ENCODE measurements at places on chromosomes 3 and 15.

DNA sequence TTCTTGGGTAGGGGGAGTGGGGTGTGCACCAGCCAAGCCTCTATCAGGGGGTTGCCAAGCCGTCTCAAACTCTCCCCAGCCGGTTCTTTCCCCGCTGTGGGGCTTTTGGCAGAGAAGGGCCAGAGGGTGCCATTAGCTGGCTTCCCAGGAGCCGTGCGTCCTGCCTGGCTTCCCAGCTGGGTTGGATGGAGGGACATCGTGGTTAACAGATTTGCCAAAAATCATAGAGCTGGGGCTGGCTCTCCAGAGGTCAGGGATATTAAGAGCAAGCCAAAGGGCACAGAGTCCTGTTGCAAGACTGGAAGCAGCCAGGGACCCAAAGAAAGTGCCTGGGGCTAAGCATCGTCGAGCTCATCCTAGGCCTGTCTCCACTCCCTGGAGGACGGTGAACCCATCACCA, 104.6 kb upstream of the HES1 start:
- no peak for DNase-seq

DNA sequence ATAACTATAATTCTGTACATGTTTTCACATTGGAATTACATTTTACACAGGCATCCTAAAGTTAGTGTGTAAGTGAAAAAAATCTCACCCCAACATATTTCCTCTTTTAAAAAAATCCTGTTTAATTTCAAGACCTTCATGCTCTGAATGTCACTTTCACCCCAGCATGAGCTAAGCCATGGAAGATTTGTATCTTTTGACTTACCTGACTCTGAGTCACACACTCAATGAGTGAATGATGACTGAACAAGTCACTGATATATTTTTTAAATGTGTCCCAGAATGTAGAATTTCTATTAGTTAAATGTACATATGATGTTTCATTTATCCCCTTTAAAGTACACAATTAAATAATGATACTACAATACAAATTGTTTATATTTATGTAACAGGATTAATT, 199.9 kb upstream of the RBMS3 start:
- DNase-seq: no peak

DNA sequence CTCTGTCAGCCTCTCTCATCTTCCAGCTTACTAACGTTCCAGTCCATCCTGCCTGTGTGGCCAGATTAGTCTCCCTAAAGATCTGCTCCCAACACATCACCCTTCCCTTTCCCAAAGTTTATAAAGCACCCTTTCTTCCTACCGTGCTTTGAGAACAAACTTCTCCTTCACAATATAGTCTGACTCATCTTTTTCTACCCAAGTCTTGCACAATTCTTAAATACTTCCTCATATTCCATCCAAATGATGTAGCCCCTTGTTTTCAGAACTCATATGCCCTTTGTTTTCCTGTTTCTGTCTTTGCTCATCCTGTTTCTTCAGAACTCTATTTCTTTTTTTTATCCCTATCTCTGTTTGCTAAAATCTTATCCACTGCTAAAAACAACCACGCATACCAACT, 326.8 kb downstream of the MFSD1 start:
- no peak for DNase-seq

- no peak for DNase-seq
These were observed 34.2 kb upstream of the CSPG5 start for GRCh38 chr3:47612879-47613278.

- DNase-seq: no peak
These were observed 298.9 kb downstream of the LRTM1 start for GRCh38 chr3:54628888-54629441.

DNA sequence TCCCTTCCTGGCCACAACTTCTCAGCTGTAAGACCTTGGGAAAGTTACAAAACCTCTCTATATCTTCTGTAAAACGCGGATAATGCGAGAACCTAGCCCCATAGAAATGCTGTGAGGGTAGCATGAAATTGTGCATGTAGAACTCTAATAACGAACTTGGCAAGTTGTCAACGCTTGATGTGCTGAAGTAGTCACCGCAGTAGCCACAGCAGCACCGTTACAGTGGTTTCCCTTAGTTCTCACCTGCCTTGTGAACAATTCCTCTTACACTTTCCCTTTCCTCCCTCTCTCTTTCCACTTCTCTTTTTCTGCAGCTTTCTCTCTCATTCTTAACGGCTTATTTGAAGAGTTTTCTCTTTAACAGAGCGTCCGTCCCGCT, 447 bp upstream of the SHQ1 start:
- no peak for DNase-seq

DNA sequence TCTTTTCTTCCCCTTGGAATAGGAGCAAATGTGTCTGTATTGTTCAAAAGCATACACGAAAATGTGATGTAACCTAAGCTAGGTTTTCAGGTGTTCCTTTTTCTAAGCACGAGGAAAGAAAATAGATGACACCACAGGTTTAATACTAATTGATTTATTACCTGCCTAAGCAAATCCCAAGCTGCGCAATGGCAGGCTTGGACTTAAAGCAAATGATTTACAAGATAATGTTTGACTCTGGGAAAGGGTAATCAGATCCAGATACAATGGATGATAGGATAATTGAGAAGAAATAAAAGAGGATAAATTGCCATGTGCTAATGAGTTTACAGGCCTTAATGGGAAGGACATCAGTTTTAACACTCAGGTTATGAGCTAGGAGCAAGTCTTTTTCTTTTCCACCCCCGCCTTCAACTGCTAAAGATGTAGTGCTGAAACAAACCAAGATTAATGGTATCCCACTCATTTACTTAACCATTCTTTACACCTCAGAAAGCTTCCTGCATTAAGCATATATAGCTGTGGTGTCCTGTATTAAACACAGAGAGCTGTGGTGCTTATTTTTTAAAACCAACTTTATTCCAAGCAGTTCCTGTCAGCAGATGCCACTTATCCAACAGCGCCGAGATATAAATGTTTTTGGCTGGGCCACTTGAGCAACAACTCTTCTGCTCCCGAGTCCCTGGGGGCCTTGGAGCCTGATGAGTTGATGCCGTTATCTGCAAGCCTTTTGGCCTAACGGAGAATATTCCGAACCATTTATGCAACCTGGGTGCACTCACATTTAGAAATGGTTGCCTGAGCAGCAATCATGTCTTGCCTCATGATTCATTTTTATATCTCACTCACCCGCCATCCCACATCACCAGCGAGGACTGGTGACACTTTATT, 205.5 kb downstream of the MECOM start:
- DNase-seq: no peak

- DNase-seq: no peak
These were observed 211.9 kb upstream of the MRPL3 start for GRCh38 chr3:131714585-131715220.

- no peak for DNase-seq
These were observed 2.1 kb upstream of the ACKR4 start for GRCh38 chr3:132595014-132595413.

- no peak for DNase-seq
These were observed 198.0 kb downstream of the THRB start for GRCh38 chr3:24296441-24297205.

GRCh38 chr3:117520582-117520981, 811.0 kb downstream of the TUSC7 start:
- DNase-seq: no peak

DNA sequence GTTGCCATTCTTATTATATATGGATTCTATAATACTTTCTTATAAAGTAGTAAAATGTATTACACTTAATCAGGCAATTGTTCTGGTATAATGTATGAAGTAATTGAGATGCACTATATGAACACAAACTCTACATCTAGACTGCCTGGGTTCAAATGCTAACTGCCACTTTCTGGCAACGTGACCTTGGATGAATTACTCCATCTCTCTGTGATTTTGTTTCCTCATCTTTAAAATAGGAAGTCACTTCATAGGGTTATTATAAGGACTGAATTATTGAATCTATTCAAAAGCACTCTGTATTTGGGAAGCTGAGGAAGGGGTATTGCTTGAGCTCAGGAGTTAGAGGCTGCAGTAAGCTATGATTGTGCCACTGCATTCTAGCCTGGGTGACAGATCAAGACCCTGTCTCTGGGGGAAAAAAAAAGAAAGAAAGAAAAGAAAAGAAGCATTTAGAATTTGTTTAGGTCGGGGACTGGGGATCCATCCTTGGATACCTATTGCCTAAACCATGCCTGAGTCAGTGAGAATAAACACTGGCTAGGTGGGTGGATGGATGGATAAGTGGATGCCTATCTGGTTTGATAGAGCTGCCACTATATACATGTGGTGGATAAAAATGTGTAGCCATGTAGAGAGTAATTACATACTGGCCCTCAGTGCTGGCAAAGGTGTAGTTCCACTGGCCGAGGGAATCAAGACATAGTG, 2.5 kb downstream of the TM4SF1 start:
- no peak for DNase-seq

DNA sequence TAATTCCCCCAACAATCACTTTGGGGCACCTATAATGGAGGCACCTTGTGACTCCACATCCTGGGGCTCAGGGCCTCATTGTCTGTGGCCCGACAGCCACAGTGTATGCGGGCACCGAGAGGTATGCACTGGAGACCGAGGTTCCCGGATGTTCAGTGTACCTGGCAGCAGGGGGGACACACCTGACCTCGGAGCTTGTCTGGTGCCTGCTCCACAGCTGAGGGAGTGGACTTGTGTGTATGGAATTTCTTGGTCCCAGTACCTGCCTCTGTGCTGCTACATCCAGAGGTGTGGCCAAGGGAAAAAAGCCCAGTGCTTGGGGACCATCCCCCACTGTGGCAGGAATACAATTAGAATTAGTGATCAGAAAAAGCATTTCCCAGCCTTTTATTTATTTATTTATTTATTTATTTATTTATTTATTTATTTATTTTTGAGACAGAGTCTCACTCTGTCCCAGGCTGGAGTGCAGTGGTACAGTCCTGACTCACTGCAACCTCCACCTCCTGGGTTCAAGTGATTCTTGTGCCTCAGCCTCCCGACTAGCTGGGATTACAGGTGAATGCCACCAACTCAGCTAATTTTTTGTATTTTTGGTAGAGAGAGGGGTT, 8.8 kb upstream of the AEN start:
- no peak for DNase-seq

GRCh38 chr3:160378331-160379109, 20.5 kb downstream of the IFT80 start:
- no peak for DNase-seq

DNA sequence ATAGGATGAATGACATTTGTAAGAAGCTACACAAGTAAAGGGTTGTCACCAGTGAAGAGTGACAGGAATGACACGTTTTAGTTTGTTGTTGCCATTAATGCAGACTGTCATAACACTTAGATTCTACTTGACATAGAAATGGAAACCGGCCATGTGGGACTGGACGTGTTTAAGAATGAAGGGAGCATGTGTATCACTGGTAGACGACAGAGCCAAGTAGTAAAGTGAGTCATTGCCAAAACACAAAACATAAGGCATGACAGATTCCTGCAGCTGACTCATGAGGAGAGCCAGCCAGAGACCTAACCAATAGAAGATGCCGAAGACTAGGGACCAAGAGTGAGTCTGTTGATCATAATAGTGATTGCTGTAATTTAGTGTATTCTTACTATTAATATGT, 106.2 kb upstream of the PLAAT1 start:
- DNase-seq: no peak

DNA sequence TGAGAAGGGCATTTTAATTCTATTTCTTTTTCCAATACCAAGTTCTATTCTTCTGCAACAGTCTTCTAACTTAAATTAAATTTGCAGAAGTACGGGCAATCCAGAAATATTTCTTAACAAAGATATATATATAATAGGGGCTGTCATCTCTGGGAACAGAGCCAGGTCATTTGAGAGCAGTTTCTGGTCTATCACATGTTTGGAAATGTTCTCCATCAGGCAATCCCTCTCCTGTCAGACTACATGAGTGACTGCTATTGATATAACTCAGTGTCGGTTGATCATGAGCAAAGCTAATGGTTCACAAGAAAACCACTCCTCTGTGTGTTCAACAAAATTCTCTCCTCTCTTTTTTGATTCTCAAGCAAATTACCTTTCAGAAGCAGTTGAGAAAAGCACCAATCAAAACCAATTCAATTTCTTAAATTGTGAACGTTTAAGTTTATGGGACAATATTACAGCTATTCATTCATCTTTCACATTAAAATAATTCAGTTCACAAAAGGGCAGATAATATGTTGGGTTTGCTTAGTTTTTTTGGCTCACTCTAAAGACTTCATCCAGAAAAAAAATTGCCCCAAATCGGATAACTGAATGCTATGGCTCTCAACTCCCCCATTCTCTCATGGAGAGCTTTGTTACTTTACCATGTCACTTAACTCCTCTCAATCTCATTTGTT, 152.9 kb upstream of the TGFBR2 start:
- no peak for DNase-seq
